ENCODE measurements at places on chromosomes 5 and 9.

DNA sequence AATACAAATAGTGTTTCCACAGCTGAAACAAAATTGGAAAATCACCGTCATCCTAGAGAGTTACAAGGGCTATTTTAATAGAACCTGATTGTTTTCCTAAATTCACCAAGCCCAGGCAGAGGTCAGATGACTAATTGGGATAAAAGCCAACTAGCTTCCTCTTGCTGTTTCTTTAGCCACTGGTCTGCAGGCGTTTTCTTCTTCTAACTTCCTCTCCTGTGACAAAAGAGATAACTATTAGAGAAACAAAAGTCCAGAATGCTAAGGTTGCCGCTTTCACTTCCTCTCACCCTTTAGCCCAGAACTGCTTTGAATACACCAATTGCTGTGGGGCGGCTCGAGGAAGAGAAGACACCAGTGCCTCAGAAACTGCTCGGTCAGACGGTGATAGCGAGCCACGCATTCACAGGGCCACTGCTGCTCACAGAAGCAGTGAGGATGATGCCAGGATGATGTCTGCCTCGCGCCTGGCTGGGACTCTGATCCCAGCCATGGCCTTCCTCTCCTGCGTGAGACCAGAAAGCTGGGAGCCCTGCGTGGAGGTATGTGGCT is at the start of gene TLR4:
TLR4 (plus strand) TSS at position 380 of the 552 bp plus-strand sequence; CDS start at position 450, 70 bp downstream.
- DNase-seq: peak; percentile 90

DNA sequence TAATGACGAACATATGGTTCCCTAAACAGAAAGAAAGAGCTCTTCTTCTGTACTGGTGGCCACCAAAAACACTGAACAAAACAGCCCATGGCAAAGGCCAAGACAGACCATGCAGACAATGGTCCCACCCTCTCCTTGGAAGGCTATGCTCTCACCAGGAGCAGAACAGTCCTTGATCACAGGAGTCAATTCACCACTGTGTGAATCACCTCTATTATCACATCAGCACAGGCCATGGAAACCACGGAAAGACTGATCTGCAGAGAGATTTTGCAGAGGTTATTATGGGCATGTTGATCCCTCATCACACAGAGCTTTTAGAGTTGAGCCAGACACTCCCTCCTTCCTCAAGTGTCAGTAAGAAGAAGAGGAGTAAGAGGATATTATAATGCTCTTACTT is 134.0 kb upstream of the RASEF start:
- no peak for DNase-seq

GRCh38 chr5:52725065-52725746 is 62.5 kb upstream of the ITGA1 start:
- DNase-seq: no peak

DNA sequence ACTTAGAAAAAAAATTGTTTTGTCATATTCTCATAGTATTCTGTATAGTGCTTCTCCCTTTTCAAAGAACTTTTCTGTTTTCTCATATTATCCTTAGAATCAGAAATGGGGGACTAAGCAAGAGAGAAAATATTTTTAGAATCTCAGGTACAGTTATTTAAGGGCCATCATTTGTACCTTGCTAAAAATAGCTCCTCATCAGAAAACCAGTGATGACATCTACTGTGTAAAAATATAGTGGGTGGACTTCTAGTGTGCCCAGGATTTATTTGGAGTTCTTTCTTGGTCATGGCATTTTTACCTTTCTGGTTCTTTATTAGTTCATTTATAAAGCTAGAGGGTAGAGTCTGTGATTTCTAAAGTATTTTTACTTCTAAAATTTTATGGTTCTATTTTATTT is 82.5 kb downstream of the CSNK1G3 start:
- no peak for DNase-seq

- DNase-seq: no peak
These were observed 76.9 kb upstream of the ADAMTSL1 start for GRCh38 chr9:18397076-18397475.

DNA sequence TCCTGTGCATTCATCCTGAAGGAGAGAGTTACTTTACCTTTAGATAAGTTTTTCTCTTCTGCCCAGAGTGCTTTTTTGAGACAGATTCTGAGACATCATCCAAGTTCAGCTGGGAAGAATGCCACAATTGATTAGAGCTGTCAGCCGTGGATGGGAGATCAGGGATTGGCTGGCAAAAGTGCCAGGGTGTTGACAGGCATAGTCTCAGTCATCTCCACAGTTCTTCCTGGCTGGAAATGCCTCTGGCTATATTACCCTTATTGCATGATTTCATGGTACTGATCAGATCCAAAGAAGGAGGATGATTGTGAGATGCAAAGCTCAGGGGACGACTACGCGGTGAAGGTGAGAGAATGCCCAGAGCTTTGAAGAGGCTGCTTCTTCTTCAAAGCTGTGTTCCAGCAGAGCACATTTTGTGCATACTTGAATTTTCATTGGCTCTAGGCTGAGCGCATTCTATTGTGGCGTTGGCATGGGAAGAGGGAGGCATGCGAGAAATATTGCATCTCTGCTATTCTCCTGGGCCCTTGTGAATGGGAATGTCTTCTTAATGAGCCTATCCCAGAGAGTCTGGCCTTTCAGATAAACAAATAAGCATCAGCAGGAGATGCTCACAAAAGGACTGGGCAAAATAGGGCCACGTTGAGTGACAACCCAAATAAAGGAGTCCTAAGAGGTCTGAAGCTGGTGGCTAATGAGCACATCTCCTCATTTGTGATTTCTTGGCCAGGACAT is 82.1 kb downstream of the GRIA1 start:
- no peak for DNase-seq
